ENCODE measurements at places on chromosomes 12 and 14.
A peak's percentile ranks its signal among the peaks of the same experiment; 100 is the strongest.

GRCh38 chr14:88421286-88421685 is 35.8 kb downstream of the SPATA7 start:
- no peak for DNase-seq

GRCh38 chr12:79954037-79954610 is 19.2 kb upstream of the PPP1R12A start:
- no peak for DNase-seq

DNA sequence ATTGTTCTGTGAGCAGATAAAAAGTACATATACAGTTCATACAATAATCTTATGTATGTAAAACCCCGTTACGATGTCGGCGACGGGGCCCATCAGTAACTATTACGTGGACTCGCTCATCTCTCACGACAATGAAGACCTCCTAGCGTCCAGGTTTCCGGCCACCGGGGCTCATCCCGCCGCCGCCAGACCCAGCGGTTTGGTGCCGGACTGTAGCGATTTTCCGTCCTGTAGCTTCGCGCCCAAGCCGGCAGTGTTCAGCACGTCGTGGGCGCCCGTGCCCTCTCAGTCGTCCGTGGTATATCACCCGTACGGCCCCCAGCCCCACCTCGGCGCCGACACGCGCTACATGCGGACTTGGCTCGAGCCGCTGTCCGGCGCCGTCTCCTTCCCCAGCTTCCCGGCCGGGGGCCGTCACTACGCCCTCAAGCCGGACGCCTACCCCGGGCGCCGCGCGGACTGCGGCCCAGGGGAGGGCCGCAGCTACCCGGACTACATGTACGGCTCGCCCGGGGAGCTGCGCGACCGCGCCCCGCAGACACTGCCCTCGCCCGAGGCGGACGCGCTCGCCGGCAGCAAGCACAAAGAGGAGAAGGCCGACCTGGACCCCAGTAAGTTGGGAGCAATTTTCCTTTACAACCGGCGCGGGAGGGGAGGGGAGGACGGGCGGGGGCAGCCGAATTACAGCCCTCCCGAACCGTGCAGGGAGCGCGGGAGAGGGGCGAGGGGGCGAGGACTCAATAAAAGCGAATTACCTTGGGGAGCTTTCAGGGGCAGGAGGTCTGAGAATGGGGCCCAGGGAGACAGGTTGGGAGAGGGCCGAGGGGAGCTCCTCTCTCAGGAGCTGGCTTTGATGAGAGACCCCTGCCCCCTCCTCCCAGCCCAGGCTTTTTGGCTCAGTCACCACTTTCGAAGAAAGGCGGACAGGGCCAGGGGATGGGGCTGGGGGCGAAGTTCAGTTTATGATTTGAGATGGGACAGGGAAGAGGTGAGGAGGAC is at the start of gene HOXC9:
Gene HOXC9, plus strand, starts transcription at position 46 of the 999 bp plus-strand sequence. Its CDS starts 28 bp downstream, at position 74.
- DNase-seq: no peak

GRCh38 chr12:51951199-51951842 is at the start of gene ACVR1B:
Gene ACVR1B (plus strand): TSS chr12:51951699. CDS start chr12:51951744, 45 bp downstream.
- DNase-seq: peak; percentile 75

DNA sequence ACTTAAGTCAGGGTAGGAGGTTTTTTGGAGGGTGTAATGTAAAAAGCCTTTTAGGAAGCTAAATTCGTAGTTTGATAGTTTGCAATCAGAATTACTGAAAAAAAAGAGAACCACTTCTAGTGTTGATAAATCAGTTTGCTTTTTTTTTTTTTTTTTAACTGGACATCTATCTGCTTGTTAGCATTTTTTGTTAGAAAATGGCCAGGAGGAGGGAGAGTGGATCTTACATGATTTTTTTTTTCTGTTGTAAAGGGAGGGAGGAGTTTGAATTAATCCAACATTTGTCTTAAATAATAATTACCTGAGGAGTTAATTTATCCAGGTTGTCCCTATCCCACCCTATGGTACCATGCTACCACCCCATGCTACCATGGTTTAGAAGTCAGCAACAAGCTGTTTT is 1.2 kb downstream of the FBXO34 start:
- no peak for DNase-seq

GRCh38 chr12:117836999-117837736 is 131.6 kb downstream of the KSR2 start:
- peak; percentile 21 for DNase-seq

GRCh38 chr14:34235643-34236300 is 226.3 kb downstream of the SPTSSA start:
- no peak for DNase-seq

GRCh38 chr12:998020-998874 is 7.2 kb downstream of the ERC1 start:
- no peak for DNase-seq

DNA sequence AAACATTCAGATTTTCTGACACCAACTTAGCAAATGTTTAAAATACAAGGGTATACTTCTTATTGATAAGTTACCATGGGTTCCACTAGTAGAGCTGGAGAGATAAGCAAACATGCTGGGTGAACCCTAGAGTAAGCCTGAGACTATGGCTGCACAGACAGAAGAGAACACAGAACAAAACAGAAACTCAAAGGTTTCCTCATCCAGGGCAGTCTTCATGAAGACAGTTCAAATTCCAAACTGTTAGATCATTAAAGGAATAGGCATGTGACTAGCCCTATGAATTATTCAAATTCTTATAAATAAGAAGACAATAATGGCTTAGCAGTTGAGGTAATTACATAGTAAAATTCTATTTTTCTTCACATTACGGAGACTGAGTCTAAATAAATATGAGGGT is 28.1 kb downstream of the BTBD7 start:
- no peak for DNase-seq

DNA sequence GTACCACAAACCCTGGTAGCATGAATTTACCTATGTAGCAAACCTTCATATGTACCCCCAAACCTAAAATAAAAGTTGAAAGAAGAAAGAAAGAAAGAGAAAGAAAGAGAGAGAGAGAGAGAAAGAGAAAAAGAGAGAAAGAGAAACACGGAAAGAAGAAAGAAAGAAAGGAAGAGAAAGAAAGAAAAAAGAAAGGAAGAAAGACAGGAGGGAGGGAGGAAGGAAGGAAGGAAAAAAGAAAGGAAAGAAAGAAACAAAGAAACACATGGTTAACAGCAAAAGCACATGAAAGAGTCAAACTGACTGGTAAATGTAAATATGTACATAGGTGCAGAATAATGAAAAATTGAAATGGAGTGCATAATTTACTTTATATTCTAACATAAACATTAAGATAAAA is 903.4 kb downstream of the LRFN5 start:
- no peak for DNase-seq

- no peak for DNase-seq
These were observed 1.3 kb downstream of the CAMKK2 start for GRCh38 chr12:121295116-121295745.

DNA sequence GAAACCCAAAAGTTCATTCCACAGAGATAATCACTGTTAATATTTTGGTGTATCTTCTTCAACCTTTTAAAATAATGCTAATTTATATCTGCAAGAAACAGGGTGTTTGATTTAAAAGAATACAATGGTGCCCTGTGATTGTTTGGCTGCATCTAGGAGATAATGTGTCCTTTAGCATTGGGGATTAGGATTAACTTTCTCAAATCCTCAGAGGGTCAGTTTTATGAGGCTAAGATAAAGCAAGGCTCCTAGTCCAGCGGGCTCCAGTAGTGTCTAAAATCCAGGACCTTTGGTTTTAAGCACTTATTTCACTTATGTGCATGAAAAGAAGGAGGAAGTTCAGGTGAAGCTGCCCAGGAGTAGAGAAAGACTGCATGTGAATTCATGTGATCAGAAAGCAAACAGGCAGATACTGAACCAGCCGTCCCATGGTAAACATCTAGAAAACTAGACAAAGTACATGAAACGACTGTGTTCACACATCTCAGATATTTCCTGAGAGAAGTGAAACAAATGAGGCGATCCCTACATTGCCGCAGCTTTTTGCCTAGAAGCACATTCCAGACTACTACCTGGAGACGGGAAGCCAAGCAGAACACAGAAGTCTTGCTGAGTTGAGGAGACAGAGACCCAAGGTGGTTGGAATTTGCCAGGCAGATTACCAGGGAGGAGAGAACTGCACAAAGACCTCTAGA is 129.1 kb upstream of the MAX start:
- no peak for DNase-seq

DNA sequence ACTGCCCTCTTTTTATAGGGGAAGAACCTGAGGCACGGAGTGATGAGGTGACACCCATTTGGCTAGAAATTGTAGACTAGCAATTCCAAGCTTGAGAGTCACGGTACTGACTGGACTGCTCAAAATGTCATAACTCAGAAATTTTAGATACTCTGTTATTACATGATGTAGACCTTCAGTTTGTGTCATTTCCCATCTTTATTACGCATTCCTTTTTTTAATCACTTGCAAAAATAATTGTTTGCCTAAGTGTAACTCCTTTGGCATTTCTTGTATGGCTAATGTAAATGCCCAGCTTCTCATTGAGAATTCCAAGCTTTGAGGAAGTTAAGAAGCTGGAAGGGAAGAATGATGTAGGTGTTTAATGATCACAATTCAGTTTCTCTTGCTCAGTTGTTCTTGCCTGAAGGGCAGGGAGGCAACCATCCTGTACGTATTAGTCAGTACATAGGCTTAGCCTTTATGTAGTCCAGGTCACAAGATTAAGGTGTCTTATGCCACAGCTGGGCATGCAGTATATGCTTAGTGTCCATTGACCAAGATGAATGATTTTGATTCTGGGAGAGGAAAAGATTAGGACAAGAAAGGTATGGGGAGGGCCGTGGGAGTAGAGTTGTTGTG is 68.2 kb upstream of the EVL start:
- no peak for DNase-seq

GRCh38 chr14:99354166-99354875 is 82.3 kb upstream of the BCL11B start:
- DNase-seq: no peak

- no peak for DNase-seq
These were observed 236.1 kb downstream of the ADGRD1 start for GRCh38 chr12:131189781-131190180.

DNA sequence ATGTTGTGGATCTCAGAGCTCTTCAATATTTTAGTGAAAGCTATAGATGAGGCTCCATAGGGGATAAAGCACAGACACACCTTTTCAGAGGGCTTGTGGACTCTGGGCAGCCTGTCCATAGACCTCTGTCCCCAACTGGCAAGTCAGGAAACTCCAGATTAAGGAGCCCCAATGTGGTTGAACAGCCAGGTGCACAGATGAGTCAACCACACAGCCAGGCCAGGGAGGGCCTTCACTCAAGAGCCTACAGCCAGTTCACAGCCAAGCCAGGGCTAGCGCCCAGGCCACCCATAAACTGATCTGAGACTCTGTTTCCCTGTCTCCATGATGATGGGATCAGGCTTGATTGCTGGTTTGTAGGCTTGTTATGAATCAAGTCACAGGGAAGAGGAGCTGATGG is 1.0 kb upstream of the BDKRB2 start:
- DNase-seq: no peak

- no peak for DNase-seq
These were observed 7.0 kb downstream of the ETNK1 start for GRCh38 chr12:22631863-22632463.

DNA sequence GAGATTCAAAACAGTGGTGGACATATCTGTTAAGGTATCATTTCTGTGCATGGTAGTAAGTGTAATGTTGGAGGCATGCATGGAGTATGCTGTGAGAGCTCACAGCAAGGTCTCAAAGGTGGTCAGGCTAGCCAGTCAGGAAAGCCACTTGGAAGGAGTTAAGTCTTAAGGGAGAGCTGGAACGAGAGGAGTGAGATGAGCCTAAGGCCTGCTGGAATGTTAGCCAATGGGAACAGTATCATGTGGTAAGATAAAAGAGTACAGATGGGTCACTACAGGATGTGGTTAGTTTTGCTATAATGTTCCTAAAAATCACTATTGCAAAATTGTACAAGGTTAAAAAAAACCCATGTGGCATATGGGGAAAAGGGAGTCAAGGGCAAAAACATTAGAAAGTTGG is 311.7 kb upstream of the E2F7 start:
- no peak for DNase-seq

DNA sequence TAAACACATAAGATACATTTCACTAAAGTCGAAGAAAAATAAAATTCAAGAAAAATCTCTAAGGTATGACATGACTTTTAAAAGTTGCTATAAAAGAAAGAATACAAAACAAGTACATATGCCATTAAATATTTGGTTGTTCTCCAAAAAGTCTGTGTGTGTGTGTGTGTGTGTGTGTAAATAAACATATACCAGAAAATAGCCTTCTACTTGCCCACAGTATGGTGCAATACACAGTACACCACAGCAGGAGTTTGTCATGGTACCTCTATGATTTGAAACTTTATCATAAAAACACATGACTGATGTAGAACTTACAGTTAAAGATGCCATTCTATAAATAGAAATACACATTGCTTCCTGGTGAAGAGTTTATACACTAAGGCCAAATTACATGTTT is 692.7 kb upstream of the MGAT4C start:
- DNase-seq: no peak

DNA sequence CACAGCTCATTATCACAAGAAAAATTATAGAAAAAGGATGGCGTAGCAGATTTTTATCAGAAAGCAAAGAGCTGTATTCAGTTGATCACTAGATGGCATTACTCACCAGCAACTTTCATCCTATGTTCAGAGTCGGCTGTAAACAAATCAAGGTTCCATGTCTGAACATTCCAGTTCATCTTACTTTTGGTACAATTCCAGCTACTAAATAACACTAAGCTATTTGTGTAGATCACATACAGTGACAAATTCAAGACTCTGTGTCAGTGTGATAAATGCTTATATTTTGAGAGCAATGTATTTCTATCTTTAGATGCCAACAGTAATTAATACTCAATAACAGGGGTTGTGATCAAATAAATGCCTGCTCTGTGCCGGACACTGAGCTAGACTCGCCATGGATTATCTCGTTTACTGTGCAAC is 30.1 kb downstream of the NRDE2 start:
- DNase-seq: no peak

- DNase-seq: no peak
These were observed 208.2 kb downstream of the EPS8 start for GRCh38 chr12:15581006-15581405.

- peak; percentile 13 for DNase-seq
These were observed 218.8 kb downstream of the DAD1 start for GRCh38 chr14:22370084-22370847.

Measured in C1 segment of cervical spinal cord (tissue), 14 donors.